ENCODE measurements at places on chromosomes 3 and 15. TPM values are rescaled to one million over a fixed set of nuclear protein-coding genes. Genes with fewer than 3 reads are reported as not detected.

GRCh38 chr15:67135494-67135893 lies 70.1 kb downstream of the SMAD3 start:
- ATAC-seq = peak; percentile 80

DNA sequence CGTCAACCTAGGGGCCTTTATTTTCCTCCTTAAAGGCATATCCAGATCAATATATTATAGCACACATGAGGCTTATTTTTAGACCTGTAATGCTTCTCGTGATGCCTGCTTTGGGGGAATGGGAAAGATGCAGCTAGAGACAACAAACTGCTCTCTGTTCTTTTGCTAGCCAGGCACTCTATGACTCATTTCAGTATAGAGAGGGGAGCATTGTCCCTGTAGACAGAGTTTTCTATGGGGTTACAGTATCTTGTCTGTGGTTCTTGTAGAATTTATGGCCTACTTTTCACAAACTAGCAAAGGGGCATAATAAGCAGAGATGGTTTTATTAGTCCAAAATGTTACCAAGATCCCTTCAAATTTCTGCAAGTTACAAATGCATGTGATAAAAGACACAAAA lies 305.6 kb downstream of the LSAMP start:
- ATAC-seq = no peak

DNA sequence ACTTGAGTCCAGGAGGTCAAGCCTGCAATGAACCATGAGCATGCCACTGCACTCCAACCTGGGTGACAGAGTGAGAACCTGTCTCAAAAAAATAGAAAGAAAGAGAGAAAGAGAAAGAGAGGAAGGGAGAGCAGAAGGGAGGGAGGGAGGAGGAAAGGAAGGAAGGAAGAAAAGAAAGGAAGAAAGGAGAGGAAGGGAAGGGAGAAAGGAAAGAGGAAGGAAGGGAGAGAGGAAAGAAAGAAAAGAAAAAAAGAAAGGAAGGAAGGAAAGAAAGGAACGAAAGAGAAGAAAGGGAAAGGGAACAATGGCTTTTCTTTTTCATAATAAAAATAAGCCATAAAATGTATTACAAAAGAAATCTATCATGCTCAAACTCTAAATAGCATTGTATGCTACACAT lies 116.9 kb downstream of the ZNF385D start:
- ATAC-seq = no peak

CLDN11 gene
- total RNA-seq = 7.7 TPM

TGM4 gene
- not detected for total RNA-seq
